ENCODE measurements at places on chromosomes 1 and 21. TPM values are rescaled to one million over a fixed set of nuclear protein-coding genes. Genes with fewer than 3 reads are reported as not detected.

Gene ANKRD34A
- total RNA-seq: 3.9 TPM

DNA sequence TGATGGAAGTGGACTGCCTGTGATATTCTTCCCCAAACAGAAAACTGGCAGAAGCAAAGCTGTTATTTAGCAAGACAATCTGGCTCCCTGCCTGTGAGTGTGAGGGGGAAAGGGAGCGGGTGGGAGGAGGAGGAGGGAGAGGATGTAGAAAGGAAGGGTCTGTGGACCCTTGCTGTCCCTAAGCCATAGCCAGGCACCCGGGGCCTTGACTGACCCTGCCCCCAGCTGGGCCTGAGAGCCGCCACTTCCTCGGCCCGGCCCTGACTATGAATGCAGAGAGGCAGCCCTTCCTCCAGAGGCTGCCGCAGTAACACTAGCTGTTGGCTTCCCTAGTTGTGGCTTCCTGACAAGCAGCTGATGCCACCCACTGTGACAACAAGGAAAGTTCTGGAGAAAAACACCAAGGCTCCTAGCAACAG, 13.9 kb downstream of the PLA2G2F start:
- peak; percentile 55 for DNase-seq

DNA sequence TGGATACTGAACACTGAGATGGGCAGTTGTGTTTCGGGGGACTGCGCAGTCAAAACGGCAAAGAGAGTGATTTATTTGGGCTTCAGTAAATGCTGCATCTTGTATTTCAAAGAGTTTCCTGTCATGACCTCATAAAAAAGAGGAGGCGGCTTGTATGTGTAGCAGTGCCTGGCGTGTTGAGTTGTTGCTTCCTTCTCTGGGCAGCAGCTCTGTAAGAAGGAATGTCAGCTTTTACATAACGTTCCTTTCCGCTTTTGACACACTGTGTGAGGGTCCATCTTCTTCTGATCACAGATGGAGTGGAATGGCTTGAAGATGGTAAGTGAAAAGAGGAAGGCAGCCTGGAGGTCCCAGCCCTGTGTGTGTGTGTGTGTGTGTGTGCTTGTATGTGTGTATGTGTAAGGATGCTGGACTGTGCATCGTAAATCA, 941 bp downstream of the ELAVL4 start:
- no peak for DNase-seq

DNA sequence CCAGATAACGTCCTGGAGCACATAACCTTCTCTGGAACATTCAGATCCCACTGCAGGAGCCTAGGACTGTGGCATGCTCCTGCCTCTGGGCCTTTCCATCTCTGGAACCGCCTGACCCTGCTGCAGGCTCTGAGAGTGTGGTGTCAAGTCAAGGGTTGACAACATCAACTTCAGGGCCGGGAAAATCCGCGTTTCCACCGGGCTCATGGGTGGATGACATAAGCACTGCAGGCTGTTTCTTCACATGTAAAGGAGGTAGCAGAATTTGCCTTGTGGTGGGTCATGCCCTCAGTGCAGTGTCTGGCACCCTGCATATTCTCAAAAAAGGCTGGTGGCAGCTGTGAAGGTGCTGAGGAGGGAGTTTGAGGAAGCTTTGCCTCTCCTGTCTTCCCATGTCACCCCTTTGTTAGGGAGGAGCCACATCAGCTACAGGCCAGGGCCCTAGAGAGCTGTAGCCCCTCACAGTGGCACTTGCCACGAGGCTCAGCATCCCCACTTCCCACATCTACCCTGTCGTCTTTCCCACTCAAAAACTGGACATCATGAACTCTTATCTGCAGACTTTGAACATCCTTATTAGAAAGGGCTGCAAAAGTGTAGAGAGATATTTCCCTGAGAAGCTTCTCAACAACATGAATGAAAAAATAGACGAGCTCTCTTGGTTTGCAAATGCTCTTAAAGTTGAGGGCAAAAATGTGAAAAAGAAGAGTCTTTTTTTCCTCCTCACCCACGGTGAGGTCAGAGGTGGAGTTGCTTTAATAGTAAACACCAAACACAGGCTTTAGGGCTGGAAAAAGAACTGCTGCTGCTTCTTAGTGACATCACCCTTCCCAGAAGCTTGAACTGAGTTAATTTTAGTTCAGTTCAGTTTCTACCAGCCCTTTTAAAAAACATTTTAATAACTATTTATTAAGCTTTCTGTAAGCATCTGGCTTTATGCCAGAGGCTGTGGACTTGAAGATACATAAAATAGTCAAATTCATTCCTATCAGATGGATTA, 121.3 kb downstream of the HUNK start:
- no peak for DNase-seq

DNA sequence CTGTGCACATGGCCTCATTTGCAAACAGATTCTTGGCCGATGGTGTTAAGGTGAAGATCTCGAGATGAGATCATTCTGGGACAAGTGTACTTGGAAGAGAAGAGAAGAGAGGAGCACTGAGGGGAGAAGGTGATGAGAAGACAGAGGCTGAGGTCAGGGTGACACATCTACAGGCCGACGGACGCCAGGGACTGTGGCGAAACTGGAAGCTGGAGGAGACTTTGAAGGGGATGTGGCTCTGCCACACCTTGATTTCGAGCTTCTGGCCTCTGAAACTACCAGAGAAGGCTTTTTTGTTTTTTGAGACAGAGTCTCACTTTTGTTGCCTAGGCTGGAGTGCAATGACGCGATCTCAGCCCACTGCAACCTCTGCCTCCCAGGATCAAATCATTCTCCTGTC, 137.5 kb upstream of the TMEM51 start:
- DNase-seq: no peak

- DNase-seq: no peak
These were observed 6.5 kb upstream of the FGGY start for GRCh38 chr1:59290193-59290949.

Data from right cardiac atrium (tissue), 5 donors.